ENCODE measurements at places on chromosomes 12 and 14. TPM values are rescaled to one million over a fixed set of nuclear protein-coding genes. Genes with fewer than 3 reads are reported as not detected.

The KLHDC1 gene
- total RNA-seq, result 0.25 TPM

The RASSF8 gene
- 10.4 TPM for total RNA-seq

The RNASE3 gene
- total RNA-seq, result not detected

The LPAR5 gene
- 0.65 TPM for total RNA-seq
